ENCODE measurements at places on chromosomes 1 and 21.
A peak's percentile ranks its signal among the peaks of the same experiment; 100 is the strongest.

DNA sequence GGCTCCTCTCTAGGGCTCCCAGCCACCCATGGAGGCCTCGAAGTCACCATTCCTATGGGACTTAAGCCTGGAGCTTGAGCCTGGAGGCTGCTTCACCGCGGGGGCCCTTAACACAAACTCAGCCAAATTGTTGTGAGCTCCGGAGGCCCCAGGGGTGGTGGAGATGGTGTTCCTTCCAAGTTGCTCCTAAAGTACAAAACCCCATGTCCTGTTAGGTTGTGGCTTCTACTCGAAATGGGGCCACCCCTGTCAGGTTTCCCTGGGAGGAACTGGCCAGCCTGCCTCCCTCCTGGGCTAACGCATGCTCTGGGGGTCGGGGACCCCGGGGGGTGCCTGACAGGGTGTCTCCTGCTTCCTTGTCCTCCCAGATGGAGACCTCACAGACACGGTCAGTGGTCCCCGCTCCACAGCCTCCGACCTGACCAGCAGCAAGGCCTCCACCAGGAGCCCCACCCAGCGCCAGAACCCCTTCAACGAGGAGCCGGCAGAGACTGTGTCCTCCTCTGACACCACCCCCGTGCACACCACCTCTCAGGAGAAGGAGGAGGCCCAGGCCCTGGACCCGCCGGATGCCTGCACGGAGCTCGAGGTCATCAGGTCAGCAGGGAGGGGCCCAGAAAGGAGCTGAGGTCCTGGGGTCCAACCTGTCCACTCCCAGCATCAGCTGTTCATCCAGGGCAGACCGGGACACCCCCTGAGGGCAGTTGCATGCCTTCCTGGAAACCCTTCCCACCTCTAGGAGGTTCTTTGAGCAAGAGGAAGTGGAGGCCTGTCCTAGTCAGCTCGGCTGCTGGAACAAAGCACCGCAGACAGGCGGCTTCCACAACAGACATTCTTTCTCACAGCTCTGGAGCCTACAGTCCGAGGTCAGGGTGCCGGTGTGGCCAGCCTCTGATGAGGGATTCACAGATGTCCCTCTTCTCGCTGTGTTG, 10.8 kb upstream of the SLC25A34 start:
- DNase-seq: no peak

- DNase-seq: no peak
These were observed 54.2 kb upstream of the RGS7 start for GRCh38 chr1:241411056-241411775.

GRCh38 chr1:88700425-88701013, 16.4 kb downstream of the PKN2 start:
- no peak for DNase-seq

DNA sequence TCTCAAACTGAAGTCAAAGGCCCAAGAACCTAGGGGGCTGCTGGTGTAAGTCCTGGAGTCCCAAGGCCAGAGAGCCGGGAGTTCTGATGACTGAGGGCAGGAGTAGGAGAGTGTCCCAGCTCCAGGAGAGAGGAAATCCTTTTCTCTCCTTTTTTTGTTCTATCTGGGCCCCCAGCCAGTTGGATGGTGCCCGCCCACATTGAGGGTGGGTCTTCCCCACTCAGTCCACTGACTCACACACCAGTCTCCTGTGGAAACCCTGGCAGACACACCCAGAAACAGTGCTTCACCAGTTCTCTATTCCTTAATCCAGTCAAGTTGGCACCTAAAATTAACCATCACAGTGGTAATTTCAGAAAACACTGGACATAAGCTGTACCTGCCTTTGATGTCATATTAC, 12.7 kb upstream of the WDR26 start:
- no peak for DNase-seq

DNA sequence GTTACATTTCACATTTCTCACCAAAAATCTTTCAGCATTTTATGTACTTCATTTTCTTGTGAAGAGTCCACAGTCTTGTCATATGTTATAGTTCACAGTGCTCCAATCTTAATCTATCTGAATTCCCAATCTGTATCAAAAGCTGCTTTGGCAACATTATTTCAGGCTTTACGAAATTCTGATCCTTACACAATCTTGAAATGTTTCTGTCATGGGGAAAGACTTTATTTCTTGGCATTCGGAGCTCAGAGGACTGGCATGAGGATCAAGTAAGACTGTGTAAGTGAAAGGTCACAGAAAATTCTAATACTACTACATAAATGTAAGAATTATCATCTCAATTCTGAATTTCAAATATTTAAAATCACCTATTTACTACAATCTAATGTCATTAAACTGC, 2.0 kb downstream of the USP33 start:
- no peak for DNase-seq

GRCh38 chr1:228108742-228109072, 392 bp downstream of the MRPL55 start:
- peak; percentile 9 for DNase-seq

DNA sequence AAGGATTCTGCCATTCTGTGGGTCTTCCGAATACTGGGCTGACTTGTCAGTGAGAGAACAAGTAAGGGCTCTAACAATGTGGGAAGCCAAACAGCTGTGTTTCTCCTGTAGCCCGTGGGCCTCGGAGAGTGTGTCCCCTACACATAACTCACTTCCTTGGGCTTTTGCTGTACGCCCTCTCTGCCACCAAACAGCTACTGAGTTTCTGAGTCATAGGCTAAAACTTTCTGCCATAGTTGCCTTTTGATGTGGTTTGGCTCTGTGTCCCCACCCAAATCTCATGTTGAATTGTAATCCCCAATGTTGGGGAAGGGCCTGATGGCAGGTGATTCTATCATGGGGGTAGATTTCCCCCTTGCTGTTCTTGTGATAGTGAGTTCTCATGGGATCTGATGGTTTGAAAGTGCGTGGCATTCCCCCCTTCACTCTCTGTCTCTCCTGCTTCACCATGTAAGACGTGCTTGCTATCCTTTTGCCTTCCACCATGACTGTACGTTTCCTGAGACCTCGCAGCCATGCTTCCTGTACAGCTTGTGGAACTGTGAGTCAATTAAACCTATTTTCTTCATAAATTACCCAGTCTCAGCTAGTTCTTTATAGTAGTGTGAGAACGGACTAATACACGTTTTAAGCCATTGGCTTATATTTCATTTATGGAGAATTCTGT, 194.8 kb upstream of the HMCN1 start:
- DNase-seq: no peak
